NB4 (cell line): ENCODE measurements at places on chromosomes 3 and 15.

DNA sequence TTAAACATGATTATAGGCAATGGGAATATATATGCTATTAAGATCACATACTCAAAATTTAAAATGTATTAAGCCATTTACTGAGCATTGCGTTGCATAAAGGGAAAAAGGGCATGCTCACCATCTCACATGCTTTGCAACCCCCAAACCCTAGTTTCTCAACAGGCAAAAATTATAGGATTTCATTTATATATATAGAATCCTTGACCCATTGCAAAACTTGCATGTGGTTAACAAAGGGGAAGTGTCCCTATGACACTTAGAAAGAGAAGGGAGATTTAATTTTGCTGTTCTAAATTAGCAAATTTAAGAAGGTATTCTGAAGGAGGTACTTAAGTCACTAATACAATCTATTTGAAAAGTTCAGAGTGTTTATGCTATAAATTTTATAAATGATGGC is 837.8 kb downstream of the DIPK2A start:
- DNase-seq: peak; percentile 67

GRCh38 chr15:98226578-98226977 is 266.1 kb downstream of the ARRDC4 start:
- no peak for DNase-seq

- no peak for DNase-seq
Measured at GRCh38 chr15:83899670-83900069, 245.7 kb downstream of the ADAMTSL3 start.

DNA sequence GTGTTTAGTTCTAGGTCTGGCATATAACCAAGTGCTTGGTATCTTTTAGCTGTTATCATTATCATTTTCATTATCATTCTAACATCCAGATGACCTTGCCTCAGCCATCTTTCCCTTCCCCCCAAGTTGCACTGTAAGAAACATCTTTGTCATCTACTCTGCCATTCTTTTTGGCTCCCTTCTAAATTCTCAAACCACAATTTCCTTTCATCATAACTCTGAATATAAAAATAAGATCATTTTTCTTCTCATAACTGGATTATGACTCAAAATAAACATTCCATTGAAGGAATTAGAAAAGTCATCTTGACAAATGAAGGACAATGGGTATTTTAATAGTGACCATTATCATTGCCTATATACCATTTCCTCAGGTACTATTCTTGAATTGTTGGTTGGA is 786.2 kb downstream of the AGBL1 start:
- no peak for DNase-seq

DNA sequence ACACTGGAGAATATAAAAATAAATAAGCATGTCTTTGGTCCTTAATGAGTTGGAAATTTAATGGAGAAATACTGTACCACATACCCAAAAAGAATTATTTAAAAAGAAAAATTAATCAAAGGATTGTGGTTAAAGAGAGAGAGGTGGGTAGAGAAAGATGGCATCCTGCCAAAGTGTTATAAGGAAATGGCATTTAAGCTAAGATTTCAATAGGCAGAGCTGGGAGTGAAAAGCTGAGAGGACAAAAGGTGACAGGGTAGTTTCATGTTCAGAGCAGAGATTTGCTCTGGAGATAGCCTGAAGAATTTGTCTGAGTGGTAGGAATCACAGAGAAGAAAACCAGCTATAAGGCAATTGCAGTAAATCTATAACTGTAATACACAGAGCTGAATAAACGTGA is 181.0 kb downstream of the SI start:
- DNase-seq: no peak

DNA sequence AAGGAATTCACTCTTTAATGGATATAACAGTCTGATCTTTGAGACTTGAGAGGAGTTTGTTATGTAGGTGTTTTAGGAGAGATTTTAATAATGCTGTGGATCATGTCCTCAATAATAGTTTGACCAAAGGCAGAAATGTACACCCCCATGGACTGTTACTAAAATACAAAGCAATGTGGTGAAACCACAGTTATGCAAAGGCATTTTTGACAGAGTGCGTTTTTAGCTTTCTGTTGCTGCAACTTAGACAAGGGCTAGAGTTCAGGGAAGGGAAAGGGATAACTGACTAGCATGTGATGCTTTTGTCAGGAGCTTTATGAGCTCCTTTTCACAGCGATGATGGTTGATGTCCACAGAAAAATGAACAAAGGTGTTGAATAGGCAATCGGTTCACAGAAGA is 3.6 kb upstream of the STARD5 start:
- no peak for DNase-seq

DNA sequence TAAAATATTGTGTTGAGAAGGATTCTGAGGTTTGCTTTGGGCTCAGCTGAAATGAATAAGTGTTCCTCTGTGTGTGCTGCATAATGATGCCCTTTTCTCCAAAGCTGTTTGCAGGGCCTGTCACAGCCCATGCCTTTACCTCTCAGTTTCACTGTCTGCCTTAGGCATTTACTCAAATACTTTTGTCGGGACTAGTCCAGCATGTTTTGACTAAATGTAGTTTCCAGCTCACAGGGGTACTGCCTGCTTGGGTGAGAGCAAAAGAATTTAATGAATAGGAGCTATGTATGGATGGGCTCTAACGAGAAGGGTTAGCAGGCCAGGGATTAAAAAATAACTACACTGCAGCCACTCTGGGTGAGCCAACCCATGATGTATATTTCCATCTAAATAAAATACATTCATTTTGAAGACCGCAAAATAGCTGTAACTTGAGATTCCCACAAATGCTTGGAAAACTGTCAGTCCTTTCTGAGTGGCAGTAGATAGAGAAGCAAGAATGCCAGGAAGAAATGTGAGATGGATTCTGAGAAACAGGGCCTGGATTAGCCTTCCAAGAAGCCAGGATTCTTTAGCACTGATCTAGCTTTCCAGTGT is 549.2 kb upstream of the TBL1XR1 start:
- no peak for DNase-seq

- DNase-seq: no peak
Measured at GRCh38 chr15:39587096-39587721, 6.3 kb downstream of the THBS1 start.

GRCh38 chr3:96101006-96101560 is 713.3 kb upstream of the EPHA6 start:
- no peak for DNase-seq

DNA sequence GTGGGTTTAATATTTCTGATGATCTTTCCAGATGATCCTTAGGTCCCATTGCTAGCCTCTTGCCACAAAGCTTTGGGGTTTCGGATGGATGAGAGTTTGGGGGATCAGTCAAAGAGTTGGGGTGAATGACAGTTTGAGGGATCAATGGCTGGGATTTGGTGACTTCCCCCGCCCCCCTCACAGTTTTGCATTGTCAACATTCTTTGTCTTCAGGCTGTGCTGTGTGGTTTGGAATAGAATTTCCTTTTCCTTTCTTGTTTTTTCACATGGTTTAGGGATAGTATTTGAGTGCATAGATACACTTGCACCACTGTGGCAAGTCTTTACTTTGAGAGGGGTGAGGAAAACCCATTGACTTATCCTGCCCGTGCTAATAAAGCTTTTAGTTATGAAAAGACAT is 14.3 kb downstream of the MEF2A start:
- DNase-seq: no peak

DNA sequence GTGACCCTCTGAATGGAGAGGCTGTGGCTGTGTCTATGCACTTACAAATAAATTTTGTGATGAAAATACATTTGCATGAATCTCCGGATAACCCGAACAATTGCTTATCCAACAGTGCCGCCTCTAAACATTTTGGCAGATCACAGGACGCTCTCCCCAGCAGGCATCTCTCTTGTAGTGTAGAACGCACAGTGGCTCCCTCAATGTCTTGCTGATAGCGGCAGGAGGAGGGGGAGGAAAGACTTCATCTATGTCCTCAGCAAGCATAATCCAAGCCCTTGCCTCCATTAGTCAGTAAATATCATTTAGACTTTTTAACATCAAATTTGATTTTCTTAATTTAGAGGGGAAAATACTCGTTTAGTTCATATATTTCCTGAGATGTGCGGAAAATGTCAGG is 318.1 kb upstream of the IGF1R start:
- no peak for DNase-seq

GRCh38 chr15:82132096-82132495 is 86.3 kb upstream of the MEX3B start:
- DNase-seq: no peak

DNA sequence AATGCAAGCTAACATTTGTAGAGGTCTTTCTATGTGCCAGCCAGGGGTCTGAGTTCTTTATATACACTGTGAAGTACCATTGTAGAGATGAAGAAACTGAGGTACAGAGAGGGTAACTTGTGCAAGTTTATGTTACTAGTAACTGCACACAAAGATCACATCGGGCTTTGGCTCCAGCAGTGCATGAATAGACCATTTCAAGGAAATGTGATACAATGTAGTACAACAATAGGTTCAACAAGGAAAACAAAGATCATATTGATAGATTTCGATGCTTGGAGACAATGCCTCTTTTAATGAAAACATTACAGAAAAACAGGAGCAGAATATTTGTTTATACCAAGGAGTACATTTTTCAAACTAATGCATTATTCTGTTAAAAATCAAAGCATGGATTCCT is 115.3 kb downstream of the POLR2M start:
- DNase-seq: no peak

GRCh38 chr15:81492969-81493645 is 119.1 kb upstream of the TMC3 start:
- no peak for DNase-seq

DNA sequence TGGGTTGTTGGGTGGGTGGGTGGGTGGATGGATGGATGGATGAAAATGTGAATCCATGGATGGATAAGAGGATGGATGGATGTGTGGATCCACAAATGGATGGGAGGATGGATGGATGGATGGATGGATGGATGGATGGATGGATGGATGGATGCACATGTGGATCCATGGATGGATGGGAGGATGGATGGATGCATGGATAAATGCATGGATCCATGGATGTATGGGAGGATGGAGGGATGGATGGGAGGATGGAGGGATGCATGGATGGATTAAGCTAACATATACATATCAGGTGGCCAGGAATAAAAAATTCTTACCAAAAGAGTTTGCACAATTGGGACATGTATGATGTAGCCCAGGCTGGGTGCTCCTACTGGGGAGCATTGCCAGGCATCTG is 195.3 kb downstream of the FEZF2 start:
- no peak for DNase-seq

GRCh38 chr3:172541945-172542488 is 18.8 kb upstream of the TNFSF10 start:
- DNase-seq: no peak

GRCh38 chr3:184748219-184749135 is 36.6 kb upstream of the MAGEF1 start:
- DNase-seq: peak; percentile 24

DNA sequence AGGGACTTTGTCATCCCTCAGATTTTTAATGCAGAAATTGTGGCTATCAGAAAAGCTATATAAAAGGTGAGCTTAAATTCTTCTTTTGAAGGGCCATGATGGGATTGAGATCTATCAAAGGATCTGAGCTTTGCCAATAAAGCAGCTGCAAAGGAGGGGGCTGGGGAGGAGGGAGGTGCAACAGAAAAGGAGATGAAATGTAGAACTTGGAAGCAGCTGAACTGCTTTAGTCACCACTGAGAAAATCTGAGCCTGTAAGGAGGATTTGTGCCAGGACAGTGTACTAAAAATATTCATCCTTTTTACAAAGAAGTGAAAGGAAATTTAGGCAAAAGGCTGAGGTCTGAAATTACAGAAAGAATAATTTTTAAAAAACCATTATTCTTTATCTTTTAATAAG is 10.4 kb downstream of the TSPAN3 start:
- DNase-seq: no peak

GRCh38 chr3:15186101-15186476 is 20.0 kb upstream of the CAPN7 start:
- no peak for DNase-seq

GRCh38 chr3:141412936-141413354 is 44.6 kb downstream of the ZBTB38 start:
- no peak for DNase-seq

- DNase-seq: no peak
Measured at GRCh38 chr15:81954158-81954783, 91.5 kb downstream of the MEX3B start.

DNA sequence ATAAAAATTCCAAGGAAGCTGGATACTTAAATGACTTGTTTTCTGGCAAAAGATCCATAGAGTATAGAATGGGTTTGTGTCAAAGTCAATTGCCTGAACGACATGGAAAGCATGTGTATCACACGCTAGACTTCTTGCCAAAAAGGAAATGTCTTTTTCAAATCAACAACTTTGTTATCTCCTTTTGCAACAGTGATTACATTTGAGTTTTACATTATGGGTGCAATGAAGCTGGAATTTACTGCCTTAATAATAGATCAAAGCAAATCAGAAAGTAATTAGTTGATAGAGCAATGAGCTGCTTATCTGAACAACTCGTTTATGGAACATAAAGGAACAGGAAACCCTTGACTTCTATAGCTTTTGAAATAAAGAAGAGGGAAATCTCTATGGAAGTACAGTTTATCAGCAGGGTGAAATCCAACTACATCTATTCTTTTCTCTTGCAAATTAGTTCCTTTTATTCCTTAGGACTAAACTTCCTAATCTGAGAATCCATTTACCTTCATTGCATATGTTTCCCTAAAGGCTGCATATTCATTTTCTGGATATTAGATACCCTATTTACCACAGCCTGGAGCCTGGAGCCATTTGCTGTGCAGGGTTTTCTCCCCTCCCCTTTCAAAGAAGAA is 415.1 kb upstream of the NECTIN3 start:
- no peak for DNase-seq

GRCh38 chr3:152148579-152148978 is 120.2 kb upstream of the MBNL1 start:
- DNase-seq: no peak

DNA sequence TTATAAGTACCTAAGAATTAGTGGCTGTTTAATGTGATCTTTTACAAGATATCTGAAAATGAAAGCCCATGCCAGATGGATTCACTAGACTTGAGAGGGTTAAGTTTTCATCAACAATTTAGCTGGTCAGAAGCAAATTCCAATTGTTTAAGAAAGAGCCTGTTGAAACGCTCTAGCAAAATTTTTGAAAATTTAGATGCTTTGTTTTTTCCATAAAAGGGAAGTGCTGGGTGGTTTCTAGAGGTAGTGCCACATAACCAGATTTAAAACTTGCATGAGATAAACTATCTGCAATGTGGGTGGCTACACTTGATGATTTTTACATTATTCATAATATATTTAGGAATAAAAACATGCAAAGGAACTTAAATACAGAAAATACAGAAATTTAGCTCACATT is 48.5 kb upstream of the SKIL start:
- no peak for DNase-seq

- no peak for DNase-seq
Measured at GRCh38 chr15:62571072-62571471, 406.0 kb upstream of the C2CD4B start.

GRCh38 chr3:27345959-27346865 is 23.0 kb downstream of the NEK10 start:
- DNase-seq: no peak

GRCh38 chr3:14820156-14820555 is 1.4 kb downstream of the FGD5 start:
- DNase-seq: no peak

- DNase-seq: peak; percentile 80
Measured at GRCh38 chr3:94098452-94098851, 35.6 kb downstream of the NSUN3 start.

GRCh38 chr3:169999433-169999832 is 32.8 kb downstream of the SEC62 start:
- DNase-seq: no peak
